ENCODE measurements at places on chromosomes 3 and 15.

DNA sequence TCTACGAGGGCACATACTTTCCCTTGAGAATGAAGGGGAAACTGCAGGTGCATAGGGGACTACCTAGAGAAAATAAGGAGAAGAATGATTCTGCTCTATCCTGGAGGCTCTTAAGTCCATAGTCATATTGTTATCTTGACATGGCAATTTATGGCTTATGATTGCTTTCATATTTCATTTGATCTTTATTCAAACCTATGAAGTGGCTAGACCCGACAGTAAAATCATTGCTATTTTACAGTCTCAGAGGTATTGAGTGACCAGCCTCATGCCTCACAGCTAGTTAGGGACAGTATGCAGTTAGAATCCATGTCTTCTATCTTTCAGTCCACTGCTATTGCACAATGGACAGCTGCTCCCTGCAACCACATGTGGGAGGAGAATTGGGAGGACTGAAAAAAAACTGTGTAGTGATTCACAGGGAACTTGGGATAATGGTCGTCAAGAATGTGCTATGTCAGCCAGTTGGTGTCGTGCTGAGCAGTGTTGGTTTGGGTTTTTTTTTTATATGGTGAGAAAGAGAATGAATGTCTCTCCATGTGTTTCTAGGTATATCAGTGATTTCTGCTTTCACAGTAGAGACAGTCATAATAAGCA is 63.2 kb upstream of the SPPL2A start:
- DNase-seq, result peak; percentile 23

- peak; percentile 45 for DNase-seq
Observed at GRCh38 chr3:99875929-99876841, 58.5 kb downstream of the CMSS1 start.

DNA sequence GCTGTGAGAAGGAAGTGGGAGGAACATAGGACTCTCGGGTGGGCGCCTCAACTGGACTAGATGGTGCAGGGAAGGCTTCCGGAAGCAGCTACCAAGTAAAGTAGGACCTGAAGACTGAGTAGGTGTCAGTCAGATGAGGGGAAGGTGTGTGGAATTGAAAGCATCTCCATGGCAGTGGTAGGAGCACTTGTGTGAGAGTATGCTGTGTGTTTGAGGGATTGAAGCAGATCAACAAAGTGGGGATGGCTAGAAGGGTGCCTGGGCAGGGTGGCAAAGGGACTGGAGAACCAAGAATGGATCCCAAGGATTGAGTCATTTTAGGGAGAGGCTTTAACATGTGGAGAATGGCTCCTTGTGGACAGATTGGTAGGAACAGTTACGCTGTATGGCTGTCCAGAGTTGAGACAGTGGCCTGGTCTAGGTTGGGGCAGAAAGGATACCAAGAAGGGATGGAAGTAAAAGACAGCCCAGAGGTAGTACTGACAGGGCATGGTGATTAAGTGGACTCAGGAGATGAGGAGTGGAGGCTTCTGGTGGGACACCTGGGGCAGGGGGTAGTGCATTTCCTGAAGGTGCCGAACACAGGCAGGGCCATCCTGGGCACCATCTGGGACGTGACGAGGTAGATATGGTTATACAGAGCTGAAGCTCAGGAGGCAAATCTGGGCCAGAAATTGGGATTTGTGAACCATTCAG is 1.5 kb downstream of the UQCC5 start:
- no peak for DNase-seq

DNA sequence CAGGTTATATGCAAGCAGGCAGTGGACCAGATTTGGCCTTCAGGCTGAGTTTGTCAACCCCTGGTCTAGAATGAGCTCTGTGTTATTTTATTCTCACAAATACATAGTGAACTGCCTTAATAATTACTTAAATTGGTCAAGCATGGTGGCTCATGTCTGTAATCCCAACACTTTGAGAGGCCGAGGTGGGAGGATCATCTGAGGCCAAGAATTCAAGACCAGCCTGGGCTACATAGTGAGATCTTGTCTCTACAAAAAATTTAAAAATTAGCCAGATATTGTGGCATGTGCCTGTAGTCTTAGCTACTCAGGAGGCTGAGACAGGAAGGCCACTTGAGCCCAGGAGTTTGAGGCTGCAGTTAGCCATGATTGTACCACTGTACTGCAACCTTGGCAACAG is 15.0 kb downstream of the PLS1 start:
- DNase-seq, result no peak

DNA sequence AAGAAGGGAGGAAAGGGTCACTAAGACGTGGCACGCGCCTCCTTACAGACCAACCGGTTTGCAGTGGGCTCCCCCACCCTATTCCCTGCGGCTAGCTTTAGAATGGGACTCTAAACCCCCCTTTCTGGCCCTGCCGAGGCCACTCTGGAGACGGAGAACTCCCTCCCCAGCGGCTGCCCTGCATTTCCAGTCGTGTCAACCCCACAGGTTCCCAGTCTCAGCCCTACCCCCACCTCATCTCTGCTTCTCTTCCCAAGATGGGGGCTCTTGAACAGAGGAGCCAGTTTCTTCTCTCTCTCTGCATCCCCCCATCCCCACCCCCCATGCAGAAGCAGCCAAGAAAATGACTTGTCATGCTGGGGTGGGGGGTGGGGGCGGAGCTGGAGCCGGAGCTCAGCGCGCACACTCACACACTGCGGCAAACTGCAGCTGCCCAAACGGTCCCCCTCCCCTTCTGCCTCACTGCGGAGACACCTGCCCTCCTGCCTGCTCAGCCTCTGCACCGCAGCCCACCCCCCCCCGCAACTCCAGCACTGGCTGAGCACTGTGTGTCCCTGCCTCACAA is 871 bp downstream of the MAP1A start:
- DNase-seq, result peak; percentile 18

DNA sequence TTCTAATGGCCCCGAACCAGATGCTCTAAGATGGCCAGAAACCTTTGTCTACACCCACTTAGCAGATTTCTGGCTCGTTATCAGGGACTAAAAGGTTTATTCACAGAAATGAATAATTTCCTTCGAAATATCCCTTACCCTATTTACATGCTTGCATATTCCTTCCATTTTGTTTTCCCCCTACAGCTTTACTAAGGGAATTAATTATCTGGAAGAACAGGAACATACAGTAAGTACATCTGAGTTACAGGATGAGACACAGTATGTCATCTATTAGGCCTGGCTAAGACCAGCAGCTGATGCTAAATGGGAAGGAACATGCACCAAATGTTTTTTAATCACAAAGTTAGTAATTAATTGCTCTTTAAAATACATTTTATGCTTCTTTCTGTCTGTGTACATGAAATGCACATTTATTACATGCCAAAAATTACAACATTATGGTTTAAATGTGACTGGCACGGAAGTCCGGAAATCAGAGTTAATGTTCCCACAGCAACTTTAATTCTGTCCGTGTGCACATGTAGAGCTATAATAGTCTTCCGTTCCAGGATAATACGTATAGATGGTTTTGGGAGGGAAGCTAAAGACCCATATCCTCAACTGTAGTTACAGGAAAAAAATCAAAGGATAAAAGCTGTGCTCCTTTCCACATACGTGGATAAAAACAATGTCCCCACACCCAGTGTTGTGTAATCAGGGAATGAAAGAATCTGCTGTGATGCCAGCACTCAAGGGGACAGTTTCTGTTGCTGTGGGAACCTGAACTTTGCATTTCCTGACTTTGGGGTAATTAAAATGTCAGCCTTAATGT is 82.0 kb downstream of the TIGIT start:
- DNase-seq, result no peak

- no peak for DNase-seq
Observed at GRCh38 chr3:5485427-5485826, 297.9 kb downstream of the EDEM1 start.

- DNase-seq, result no peak
Observed at GRCh38 chr3:136937851-136938250, 19.9 kb upstream of the IL20RB start.

- no peak for DNase-seq
Observed at GRCh38 chr15:99986297-99987118, 253.3 kb upstream of the LYSMD4 start.

DNA sequence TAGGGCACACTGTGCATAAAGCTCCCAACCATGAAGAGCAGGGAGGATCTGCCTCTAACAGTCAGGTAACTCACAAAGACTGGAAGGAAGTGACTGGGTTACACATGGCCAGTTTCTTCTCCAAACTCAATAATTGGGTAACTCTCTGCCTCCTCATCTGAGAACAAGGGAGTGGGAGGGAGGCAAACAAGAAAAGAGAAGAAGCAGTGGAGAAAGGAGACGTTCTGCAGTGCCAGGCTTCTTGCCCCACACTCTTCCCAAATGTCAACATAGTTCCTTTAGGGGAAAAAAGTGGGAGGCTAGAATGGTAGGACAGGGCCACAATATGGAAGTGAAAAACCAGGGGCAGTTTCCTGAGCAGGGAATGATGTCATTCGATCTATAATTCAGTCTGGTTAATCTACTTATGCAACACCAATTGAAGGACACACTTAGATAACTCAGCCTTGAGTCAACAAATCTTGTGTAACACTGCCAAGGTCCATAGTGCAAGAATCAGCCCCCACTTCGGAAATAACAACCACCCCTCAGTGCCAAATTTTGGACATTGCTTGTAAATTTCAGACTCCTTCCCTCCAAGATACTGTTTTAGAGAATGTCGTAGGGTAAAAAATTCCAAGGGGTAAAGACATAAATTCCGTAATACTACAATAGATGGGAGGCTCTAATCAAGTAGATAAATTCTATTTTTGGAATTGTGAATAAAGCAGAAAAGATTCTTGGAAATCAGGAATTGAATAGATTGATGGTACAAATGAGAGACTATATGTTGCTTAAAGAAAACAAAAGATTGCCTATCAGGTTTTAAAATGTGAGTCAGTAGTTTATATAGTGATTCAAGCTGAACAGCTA is 143.0 kb downstream of the LPP start:
- no peak for DNase-seq

GRCh38 chr3:140292170-140292569 is 357.2 kb downstream of the CLSTN2 start:
- no peak for DNase-seq

GRCh38 chr3:4977853-4978203 is 1.4 kb upstream of the BHLHE40 start:
- DNase-seq, result no peak

DNA sequence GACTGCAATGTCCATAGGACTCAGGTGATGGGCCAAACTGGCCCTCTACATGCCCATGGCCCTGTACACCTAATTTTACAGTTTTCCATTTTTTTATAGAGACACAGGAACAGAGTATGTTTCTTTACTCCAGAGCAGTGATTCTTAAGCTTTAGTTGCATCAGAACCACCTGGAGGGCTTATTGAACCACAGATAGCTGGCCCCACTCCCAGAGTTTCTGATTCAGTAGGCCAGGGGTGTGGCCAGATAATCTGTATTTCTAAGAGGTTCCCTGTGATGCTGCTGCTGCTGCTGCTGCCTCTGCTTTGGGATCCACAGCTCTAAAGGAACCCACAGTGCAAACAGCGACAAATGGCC is 5.1 kb downstream of the RBP1 start:
- no peak for DNase-seq

Data from T47D (cell line).